GM23338 (cell line): ENCODE measurements at places on chromosomes 5 and 9. TPM values are rescaled to one million over a fixed set of nuclear protein-coding genes. Genes with fewer than 3 reads are reported as not detected.

DNA sequence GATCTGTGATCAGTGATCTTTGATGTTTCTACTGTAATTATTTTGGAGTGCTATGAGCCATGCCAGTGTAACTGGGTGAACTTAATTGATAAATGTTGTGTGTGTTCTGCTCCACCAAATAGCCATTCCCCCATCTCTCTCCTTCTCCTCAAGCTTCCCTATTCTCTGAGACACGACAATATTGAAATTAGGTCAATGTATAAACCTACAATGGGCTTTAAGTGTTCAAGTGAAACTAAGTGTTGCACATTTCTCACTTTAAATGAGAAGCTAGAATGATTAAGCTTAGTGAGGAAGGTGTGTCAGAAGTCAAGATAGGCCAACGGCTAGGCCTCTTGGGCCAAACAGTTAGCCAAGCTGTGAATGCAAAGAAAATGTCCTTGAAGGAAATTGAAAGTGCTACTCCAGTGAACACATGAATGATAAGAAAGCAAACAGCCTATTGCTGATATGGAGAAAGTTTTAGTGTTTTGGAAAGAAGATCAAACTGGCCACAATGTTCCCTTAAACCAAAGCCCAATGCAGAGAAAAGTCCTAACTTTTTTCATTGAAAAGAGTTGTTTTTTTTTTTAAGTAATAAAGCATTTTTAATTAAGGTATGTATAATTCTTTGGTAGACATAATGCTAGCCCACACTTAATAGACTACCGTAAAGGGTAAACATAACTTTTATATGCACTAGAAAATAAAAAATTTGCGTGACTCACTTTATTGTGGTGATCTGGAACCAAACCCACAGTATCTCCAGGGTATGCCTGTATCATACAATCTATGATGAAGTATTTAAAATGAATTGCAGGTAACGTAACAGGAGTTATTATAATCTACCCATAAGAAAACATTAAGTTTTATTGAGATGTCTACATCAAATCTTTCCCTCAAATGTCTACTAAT, 42.5 kb upstream of the ALDH1A1 start:
- no peak for DNase-seq

GRCh38 chr5:97842687-97843086, 659.6 kb upstream of the RIOK2 start:
- DNase-seq: no peak

DNA sequence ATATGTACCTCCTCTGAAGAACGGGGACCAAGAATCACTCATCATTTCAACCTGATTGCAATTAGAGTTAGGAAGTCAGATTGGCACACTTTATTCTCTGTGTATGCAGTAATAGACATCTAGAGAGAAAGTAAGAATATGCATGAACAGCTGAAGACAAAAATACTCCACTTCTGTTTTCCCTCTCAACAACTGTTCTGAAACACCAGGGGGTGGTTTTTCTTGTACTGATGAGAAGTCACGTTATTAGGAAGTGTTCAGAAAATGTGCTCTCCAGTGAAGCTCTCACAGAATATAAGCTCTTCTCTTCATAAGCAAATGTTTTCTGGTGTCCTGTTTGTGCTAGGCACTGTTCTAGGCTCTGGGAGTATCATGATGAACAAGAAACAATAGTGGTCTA, 531.7 kb upstream of the C9orf72 start:
- DNase-seq: no peak

DNA sequence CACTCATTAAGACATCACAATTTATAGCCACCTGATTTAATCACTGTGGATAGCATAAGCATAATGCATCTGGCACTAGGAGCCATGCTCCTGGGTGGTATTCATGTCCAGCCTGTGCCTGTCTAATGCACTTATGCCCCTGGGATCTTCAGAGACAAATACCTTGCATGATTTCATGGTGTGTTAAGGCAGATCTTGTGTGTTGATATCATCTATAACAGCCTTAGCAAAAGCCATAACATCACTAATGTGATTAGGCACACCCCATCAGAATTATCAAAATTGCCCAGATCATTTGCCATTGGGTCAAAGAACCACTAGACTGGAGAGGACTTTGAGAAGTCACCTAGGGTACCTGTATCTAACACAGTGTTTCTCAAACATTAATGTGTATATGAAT, 43.7 kb upstream of the SELENOP start:
- DNase-seq: no peak

DNA sequence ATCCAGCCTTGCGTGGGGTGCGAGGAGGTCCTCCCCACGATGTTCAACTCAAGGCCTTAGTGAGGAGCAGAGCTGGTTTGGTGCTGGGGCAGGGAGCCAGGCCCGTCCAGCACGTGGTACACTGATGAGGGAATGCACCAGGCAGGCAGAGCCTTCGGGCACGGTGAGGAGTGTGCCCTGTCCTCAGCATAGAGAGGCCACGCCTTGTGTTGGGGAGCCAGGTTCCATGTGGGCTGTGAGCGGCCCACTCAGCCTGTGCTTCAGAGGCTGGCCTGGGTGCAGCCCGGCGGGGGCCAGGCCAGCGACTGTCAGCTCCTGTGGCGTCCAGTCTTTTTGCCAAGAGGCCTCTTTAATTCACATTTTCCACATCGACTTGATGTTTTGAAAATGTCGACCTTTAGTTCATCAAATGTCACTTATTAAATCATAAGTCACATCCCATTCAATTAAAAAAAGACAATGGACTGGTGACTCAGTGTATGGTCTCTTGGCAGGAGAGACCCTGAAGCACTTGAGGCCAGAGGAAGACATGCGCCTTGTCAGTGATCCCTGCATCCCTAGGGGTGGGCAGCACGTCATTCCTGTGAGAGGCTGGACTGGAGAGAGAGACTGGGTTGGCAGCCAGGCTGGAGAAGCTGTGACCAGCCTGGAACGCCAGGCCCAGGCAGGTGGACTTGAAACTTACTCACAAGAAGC, 21.7 kb downstream of the ERGIC1 start:
- DNase-seq: no peak

The WDR31 gene
- polyA plus RNA-seq: 0.13 and 0.24 TPM in 2 replicates
